ENCODE measurements at places on chromosomes 7 and 10.

GRCh38 chr10:96720422-96721206, at the start of gene PIK3AP1:
Gene PIK3AP1 (minus strand): TSS chr10:96720514. CDS start chr10:96720394, 120 bp downstream.
- no peak for DNase-seq

- peak; percentile 53 for DNase-seq
These were observed 198.2 kb downstream of the MLLT10 start for GRCh38 chr10:21732067-21732772.

DNA sequence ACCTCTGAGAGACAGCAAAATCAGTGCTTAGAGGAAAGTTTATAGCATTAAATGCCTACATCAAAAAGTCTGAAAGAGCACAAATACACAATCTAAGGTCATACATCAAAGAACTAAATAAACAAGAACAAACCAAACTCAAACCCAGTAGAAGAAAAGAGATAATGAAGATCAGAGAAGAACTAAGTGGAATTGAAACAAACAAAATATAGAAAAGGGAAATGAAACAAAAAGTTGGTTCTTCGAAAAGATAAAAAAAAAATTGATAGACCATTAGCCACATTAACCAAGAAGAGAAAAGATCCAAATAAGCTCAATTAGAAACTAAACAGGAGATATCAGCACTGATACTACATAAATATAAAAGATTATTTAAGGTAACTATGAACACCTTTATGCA, 280.0 kb upstream of the NRG3 start:
- DNase-seq = no peak

DNA sequence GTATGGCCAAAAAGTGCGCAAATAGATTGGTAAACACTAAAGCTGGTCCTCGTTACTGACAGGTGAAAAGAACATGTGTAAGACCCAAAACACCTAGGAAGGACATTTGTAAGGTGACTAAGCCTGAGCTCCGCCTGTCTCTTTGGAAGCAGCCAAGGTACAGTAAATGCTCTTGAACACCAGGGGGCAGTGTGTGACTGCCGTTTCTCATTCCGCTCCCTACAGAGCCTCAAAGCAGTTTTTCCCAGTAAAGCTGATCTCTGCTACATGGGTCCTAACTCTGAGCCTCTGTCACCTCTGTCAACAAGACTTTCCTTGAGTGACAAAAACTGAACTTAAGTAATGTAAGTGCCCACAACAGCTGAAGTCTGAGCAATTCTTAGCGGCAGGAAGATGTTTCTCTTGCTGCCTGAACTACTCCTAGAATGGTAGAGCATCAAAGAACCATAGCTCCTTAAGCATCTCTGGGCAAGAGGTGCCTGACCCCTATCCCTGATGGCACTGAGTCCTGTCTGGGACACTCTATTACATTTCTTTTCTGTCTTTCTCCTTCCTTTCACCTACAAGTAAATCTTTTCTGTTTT, 238.0 kb upstream of the INHBA start:
- peak; percentile 88 for DNase-seq

DNA sequence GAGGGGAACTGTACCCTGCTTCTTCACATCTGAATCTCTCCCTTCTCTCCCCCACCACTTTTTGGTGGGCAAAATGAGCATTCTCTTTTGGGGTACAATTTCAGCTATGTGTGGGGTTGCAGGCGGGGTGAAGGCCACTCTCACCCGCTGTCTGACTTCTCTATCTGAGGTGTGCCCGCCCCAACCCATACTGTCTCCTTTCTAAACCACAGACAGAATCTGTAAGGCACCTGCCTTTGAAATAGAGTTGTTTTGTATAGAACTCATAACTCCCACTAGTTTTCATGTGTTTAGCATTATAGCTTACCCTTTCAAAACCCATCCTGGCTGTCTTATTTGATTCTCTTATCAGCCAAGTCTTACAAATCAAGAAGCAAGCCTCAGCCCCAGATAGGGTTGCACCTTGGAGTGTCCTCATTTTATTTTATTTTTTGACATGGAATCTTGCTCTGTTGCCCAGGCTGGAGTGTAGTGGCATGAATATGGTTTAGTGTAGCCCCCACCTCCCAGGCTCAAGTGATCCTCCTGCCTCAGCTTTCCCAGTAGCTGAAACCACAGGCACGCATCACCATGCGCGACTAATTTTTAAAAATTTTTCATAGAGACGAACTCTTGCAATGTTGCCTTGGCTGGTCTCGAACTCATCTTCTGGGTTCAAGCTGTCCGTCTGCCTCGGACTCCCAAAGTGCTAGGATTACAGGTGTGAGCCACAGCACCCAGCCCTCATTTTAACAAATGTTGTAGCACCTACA, 11.9 kb downstream of the TSPAN14 start:
- no peak for DNase-seq

DNA sequence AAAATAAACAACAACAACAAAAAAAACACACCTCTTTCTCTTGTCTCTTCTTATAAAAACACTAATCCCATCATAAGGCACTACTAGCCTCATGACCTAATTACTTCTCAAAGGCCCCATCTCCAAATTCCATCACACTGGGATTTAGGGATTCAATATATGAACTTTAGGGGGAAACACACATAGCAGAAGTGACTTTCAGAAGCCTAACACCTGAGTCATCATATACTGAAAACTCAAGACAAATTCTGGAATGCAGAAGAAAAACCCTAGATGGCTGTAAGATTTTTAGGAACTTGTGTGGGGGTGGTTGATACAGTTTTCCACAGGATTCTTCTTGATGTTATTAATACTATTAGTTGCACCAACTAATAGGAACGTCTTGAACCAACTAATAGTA, 33.7 kb upstream of the CSTF2T start:
- no peak for DNase-seq

DNA sequence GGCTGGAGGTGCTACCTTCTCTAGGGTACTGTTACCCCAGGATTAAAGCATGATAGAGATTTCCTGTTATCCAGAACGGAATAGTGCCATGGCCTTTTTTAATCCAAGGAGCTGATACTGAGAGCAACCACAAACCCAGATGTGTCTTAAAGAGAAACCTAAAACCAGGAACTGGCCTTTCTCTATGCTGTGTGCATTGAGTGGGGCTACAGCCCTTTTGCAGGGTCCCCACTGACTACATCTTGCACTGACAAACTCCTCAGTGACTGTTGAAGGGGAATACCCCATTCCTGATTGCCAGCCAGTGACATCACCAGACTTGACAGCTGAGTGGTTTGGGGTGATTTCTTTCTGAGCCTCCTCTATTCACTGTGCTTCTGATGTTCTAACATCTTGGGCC, 81.9 kb upstream of the CAPZA2 start:
- DNase-seq = no peak

DNA sequence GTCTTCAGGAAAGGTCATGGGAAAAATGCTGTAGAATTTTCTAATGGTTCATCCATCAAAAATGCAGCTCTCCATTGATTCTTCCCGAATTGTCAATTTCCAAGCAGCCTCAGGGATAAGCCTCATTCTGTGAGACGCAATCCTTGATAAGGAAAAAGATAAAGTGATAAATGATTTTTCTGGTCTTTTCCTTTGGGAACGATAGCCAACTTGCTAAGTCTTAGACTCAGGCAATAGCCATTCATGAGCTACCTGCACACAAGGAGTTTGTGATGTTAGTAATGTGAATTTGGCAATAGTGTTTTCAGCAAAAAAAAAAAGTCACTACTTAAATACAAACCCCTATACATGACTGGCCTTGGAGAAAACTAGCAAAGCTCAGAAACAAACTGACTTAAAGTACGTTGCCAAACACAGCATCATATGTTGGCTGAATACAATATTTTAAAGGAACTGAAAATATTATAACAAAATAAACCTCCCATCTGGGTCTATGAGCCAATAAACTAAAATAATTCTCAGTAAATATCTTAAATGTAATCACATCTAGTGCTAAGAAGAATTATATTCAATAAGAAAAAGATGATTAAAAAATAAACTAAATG, 75.5 kb downstream of the KLF6 start:
- no peak for DNase-seq

DNA sequence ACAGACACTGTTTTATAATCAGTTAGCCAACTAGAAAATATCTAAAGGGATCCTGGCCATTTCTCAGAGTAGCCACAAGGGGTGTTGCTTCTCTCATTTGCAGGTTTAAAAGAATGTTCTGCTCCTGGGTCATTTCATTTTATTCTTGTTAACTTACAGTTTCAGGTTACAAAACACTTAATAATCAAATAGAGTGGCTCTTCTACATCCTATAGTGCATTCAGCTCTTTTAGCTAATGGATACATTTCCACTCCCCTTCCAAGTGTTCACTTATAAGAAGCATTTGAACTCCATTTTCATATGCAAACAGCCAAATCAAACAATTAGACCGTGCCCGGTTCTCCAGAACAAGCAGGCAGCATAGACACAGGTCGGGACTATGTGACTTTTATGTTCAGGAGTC, 117.5 kb downstream of the TRIL start:
- DNase-seq = peak; percentile 67

DNA sequence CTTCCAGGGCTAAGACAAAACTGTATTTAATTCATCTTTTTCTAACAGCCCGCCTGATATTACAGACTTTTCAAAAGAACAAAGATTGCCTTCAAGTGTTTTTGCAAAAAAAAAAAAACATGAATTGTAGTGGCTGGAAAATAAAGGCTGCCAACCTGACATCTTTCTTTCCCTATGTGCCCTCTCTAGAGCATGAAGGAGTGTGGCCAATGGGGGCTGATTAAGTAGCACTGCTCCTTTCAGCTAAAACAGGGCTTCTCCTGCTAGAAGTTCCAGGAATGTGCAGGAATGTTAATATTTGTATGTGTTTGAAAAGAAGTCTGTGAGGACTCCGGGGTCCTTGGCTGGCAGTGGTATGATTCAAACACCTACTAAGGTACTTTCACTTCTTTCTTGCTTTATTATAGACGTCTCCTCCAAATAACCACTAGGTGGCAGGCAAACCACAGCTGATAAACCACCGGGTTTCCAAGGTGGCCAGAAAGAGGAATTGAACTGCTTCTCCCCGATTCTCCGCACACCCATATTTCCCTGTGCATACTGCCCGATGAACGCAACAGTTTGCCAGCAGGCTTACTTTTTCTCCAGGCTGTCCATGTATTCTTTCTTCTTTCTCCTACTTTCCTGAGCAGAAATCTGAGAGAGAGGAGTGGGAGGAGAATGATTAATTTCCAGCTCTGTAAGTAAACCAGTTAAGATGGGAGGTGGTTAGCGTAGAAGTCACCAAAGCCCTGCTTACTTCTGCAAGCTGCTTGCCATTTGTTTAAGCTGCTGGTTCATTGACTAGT, 56.8 kb upstream of the DGKI start:
- peak; percentile 74 for DNase-seq

GRCh38 chr7:1083729-1084657, 3.9 kb upstream of the GPER1 start:
- no peak for DNase-seq

DNA sequence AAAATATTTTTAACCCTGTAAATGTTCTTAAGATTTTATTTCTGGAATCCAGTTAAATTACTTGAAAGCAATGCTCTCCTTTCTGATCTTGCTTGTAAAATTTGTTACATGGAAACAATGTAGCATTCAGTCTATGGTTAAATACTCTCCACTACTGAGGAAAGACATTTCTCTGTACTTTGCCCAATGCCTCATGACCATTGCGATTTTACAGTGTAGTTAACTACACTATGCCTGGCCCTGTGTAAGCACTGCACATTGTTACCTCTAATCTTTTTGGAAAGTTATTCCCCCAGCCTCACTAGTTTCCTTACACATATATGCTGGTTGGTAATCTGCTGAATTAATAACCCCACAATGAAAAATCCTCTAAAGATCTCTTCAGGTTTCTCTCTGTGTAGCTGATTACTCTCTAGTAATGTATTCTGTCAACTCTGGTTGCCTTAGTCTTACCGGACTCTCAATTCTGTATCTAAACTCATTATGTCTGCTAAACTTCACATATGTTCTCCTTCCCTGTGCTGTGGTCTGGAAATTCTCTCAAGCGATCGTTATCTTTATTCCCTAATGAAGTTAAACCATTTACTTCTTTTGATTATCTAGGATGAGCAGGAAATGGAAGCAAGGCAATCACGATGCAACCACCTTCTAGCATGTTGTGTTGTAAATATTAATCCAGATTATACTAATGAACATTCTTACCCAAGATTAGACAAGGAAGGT, 58.7 kb upstream of the TMEM106B start:
- no peak for DNase-seq

- no peak for DNase-seq
These were observed 231.6 kb downstream of the SORCS3 start for GRCh38 chr10:104872691-104873090.

DNA sequence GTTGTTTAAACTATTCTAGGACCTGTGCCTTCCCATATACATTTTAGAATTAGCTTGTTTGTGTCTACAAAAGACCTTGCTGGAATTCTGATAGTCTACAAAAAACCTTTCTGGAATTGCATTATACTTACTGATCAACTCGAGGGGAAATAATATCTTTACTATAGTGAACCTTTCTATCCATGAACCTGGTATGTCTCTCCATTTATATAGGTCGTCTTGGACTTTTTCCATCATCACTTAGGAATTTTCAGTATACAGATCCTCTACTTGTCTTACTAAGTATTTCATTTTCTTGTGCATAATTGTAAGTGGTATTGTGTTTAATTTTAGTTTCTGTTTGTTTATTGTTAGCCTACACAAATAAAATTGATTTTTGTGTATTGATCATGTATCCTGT, 101.1 kb downstream of the WDFY4 start:
- DNase-seq = no peak

DNA sequence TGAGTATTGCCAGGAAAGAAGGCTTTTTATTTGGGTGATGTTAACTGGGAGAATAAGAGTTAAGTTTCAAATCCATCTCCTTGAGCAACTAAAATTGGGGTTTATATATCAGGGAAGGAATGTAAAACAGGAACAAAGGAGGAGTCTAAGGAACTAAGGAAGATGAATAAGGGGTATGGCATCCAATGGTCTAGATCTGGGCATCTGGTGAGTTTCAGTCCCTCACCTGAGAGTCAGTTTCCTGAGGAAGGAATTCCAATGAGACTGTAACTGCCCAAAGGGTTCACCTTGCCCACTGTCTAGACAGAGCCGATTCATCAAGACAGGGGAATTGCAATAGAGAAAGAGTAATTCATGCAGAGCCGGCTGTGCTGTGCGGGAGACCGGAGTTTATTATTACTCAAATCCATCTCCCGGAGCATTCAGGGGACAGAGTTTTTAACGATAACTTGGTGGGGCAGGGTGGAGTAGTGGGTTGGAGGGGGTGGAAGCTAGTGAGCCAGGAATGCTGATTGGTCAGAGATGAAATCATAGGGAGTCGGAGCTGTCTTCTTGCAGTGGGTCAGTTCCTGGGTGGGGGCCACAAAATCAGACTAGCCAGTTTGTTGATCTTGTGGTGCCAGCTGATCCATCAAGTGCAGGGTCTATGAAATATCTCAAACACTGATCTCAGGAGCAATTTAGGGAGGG, 188.3 kb upstream of the STK17A start:
- DNase-seq = no peak

GRCh38 chr7:140601566-140602174, 38.9 kb downstream of the DENND2A start:
- DNase-seq = no peak

GRCh38 chr10:32417911-32418547, 27.9 kb upstream of the CCDC7 start:
- no peak for DNase-seq

DNA sequence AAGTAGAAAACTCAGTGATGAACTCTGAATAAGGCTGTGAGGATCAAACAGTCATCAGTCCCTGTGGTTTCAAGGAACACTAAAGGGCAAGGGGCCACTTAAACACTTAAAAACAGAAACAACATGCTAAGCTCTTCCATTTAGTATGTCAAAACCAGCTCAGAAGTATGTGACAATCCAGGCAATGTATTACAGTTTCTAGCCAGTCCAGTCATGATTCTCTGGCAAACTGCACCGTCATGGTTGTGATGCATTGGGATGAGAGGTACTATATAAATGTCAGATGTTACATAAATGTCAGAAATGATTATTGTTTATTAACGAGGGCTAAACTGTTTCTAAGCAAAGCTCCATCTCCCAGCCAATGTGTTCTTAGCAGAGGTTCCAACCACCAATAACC, 4.7 kb upstream of the CREB5 start:
- no peak for DNase-seq
